ENCODE measurements at places on chromosomes 3 and 15. TPM values are rescaled to one million over a fixed set of nuclear protein-coding genes. Genes with fewer than 3 reads are reported as not detected.

The ITIH1 gene
- total RNA-seq: not detected

DNA sequence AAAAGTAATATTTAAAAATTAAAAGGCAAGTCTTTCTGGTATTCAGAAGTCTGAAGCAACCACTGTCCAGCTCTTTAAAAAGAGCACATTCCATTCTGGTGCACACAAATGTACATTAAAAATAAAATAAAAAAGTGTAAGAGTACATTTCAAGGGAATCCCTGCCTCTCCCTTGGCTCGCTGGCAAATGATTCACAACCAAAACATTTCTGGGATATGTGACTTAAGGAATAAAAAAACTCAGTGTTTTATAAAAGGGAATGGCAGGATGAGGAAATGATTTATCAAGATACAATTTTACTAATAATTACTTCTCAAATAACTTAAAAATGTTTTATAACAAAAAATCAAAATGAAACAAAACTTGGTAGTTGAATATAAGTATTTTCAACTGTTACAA is 23.8 kb upstream of the ANXA2 start:
- DNase-seq: no peak

- DNase-seq: no peak
Observed at GRCh38 chr3:120604784-120605183, 8.6 kb downstream of the NDUFB4 start.

DNA sequence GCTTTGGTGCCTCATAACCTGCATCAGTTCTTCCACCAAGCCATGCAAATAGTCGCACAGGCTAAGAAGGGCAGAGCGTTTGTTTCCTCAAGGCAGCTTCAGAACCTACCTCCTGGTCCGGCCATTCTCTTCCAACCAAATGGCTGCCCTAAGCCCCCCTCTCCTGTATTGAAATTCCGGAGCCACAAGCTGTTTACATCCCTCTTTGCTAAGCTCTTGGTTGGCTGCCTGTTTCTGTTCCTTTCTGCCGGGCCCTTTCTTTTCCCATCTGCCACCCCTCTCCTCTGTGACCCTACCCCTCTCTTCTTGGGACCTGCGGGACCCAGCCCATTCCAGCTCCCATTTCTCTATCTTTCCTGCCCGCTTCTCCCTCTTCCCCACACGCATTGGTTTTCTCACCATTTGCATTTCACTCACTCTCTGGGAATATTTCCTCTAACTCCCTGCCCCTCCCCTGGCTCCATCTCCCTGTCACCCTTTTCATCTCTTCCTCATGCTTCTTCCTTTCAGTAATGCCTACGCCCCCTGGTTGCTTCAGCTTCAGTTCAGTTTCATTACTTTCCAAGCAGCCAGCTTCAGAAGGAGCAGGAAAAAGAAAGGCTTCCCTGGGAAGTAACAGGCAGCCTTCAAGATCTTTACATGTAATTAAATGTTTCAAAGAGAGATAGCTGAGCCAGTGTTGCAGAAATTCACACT is 113.5 kb downstream of the RAB11A start:
- no peak for DNase-seq

The POLR2M gene
- total RNA-seq: 60.8 TPM

DNA sequence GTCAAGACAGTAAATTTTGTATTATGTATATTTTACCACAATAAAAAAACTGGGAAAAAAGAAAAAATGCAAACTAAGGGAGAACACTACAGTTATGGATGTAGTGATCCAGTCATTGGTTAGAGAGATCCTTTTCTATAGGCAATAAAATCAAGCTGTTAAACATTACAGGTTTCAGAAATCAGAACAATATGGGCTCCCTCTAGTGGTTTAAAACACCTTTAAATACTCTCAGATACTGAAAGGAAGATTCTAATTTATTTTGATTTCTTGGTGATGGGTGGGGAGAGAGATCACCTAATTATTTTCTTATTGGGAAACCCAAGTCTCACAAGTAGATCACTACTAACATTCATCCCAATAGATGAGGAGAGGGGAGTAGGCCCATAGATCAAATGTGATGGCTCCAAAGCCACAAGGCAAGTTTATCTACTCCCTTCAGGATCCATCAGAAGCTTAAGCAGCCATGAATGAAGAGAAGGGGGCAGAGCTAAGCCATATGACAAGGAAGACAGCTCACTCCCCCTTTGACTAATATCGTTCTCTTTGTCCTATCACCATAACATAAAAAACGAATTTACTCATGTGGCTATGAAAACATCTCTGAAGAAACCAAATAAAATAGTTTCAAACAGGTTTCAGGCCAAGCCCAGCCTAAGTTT is 118.6 kb downstream of the ANO10 start:
- DNase-seq: no peak

- no peak for DNase-seq
Observed at GRCh38 chr3:3069723-3070122, 40.5 kb downstream of the IL5RA start.

The FANCD2OS gene
- total RNA-seq: not detected

- DNase-seq: no peak
Observed at GRCh38 chr3:83873550-83873949, 1085.2 kb upstream of the CADM2 start.

GRCh38 chr15:83200589-83200988 is 7.0 kb downstream of the HDGFL3 start:
- no peak for DNase-seq

The MOBP gene
- total RNA-seq: not detected

- no peak for DNase-seq
Observed at GRCh38 chr3:150256318-150256717, 151.8 kb upstream of the TSC22D2 start.

GRCh38 chr15:35674873-35675781 is 129.2 kb upstream of the DPH6 start:
- no peak for DNase-seq

Measured in T-helper 17 cell (primary cell).